Left cardiac atrium (tissue), 4 donors: ENCODE measurements at places on chromosomes 4 and X. TPM values are rescaled to one million over a fixed set of nuclear protein-coding genes. Genes with fewer than 3 reads are reported as not detected.

The LIMCH1 gene
- total RNA-seq = 200 TPM

The MAGEA6 gene
- not detected for total RNA-seq

The ATP2B3 gene
- not detected for total RNA-seq

The MFAP3L gene
- total RNA-seq = 5.0 TPM
